Psoas muscle (tissue), 8 donors: ENCODE measurements at places on chromosomes 12 and 14. TPM values are rescaled to one million over a fixed set of nuclear protein-coding genes. Genes with fewer than 3 reads are reported as not detected.

- H3K27ac ChIP-seq, result no peak overlapping the region
- H3K36me3 ChIP-seq, result no peaks in the 10 kb centered on the region
- no peak overlapping the region for H3K4me3 ChIP-seq
- no peaks in the 10 kb centered on the region for H3K27me3 ChIP-seq
- no peak for DNase-seq
Observed at GRCh38 chr14:25988536-25988935, 609.3 kb downstream of the NOVA1 start.

- no peak overlapping the region for H3K27ac ChIP-seq
- H3K4me1 ChIP-seq, result peaks cover 24% of the 10 kb centered on the region
- DNase-seq, result no peak
Observed at GRCh38 chr14:66641861-66642635, 134.1 kb downstream of the GPHN start.

DNA sequence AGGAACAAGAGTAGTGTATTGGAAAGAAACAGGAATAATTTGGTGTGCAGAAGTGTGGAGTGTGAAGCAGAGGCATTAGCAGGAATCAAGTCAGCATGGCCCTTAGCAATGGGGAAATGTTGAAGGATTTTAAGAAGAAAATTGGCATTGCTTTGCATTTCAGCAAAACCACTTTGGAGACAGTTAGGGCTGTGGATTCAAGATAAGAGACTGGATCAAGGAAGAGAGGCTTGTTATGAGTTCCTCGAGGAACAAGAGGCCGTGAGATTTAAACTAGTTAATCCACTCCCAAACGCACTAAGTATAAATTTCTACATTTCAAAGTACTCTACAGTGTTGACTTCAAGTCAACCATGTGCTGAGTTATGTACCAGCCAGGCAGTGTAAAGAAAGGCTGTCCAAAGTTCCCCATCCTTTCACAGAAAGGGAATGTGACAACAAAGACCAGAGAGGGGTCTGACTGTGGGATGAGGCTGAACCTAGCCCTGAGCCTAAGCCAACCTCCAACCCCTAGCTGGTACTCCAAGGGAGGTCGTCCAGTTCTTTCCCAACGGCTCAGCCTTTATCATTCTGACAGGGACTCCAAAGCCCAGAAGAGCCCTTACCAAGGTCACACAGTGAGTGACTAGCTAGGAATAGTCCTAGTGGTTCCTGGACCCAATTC is 91.2 kb upstream of the BMP4 start:
- H3K4me3 ChIP-seq, result no peak overlapping the region
- H3K36me3 ChIP-seq, result no peaks in the 10 kb centered on the region
- no peaks in the 10 kb centered on the region for H3K27me3 ChIP-seq
- DNase-seq, result no peak

- no peak overlapping the region for H3K27ac ChIP-seq
- H3K4me3 ChIP-seq, result no peak overlapping the region
- H3K4me1 ChIP-seq, result no peaks in the 10 kb centered on the region
- no peak for DNase-seq
- no peaks in the 10 kb centered on the region for H3K27me3 ChIP-seq
- no peaks in the 10 kb centered on the region for H3K36me3 ChIP-seq
Observed at GRCh38 chr14:28879573-28879996, 113.0 kb downstream of the FOXG1 start.

GPR65 gene
- total RNA-seq, result 0.25 TPM

PPP1R1A gene
- total RNA-seq, result 279 TPM
